Tibial nerve (tissue), 4 donors: ENCODE measurements at places on chromosomes 12 and 14. TPM values are rescaled to one million over a fixed set of nuclear protein-coding genes. Genes with fewer than 3 reads are reported as not detected.
A peak's percentile ranks its signal among the peaks of the same experiment; 100 is the strongest.

MDGA2 gene
- not detected for total RNA-seq

- H3K36me3 ChIP-seq = no peaks in the 10 kb centered on the region
- peak; percentile 28 for DNase-seq
- peak overlapping the region; percentile 45 for H3K27ac ChIP-seq
- no peaks in the 10 kb centered on the region for H3K4me1 ChIP-seq
- no peaks in the 10 kb centered on the region for H3K27me3 ChIP-seq
Observed at GRCh38 chr12:28966046-28966780, 182.9 kb upstream of the FAR2 start.

DNA sequence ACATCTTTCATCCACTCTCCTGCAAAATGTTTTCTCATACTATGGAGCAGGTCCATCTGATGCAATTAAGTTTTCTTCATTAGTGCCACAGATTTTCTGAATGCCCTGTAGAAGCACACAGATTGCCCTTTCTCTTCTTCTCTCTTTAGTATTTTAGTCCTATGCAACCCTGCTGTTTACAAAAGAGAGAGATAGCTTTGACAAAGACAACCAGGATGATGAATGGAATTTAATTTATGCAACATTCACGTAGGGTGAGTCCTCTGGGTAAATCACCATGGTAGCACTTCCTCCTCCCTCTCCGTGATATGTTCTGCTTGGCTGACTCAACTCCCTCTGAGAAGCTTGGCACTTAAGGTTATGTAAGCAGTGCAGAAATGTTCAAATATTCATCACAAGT lies 400.9 kb upstream of the PDE3A start:
- no peak for DNase-seq
- H3K36me3 ChIP-seq = no peaks in the 10 kb centered on the region
- H3K4me1 ChIP-seq = no peaks in the 10 kb centered on the region
- no peak overlapping the region for H3K4me3 ChIP-seq
- no peak overlapping the region for H3K27ac ChIP-seq
- H3K27me3 ChIP-seq = no peaks in the 10 kb centered on the region

DNA sequence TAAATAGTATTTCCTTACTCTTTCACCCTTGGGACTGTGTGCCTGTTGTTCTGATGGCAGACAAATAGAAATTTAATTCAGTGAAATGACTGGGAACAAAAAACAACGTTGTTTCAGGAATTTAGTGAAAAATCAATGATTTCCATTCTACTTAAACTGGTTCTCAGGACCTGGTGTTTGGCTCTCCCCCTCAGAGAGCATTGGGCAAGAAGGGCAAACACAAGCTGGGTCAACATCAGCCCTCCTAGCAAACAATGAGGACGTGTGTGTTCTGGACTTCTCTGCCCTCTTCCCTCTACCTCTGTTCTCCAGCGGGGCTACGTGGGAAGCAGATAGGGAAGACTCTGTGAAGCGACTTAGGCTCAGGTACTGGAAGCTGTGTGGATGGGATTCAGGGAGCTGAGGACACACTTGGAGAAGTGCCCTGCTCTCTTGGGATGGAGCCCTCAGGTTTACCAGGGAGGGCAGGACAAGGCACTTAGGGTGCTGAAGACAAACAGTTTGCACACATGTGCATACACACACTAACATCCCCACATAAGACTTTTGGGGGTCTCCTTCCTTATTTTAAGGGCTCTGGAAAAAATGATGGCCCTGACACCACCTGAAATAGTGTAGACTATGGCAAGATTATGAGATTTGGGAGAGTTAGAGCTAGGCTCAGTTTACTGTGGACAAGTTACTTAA lies 7.6 kb upstream of the SERPINA1 start:
- peaks cover 10% of the 10 kb centered on the region for H3K4me1 ChIP-seq
- no peaks in the 10 kb centered on the region for H3K36me3 ChIP-seq
- H3K4me3 ChIP-seq = no peak overlapping the region
- H3K27ac ChIP-seq = no peak overlapping the region
- no peak for DNase-seq

GRCh38 chr14:104976198-104977007 lies 1.8 kb downstream of the AHNAK2 start:
- H3K27ac ChIP-seq = no peak overlapping the region
- H3K4me1 ChIP-seq = peaks cover 56% of the 10 kb centered on the region
- DNase-seq = peak; percentile 71

DNA sequence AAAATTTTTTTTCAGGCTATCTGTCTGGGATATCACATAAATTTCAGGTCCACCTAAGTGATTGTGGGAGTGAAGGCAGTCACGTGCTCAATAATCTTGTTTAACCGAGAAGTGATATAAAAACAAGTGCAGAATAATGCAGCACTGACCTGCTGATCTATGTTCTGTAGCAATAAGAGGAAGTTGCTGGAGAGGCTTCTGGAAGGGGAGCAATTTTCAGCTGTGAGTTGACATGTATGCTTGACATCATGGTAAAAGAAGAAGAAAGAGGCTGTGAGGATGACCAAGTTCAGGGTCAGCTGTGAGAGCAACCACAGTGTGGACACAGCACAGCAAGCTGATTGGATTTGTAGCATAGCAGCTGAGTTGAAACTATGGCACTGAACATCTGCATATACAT lies 172.0 kb upstream of the PELI2 start:
- no peak overlapping the region for H3K27ac ChIP-seq
- H3K27me3 ChIP-seq = no peaks in the 10 kb centered on the region
- no peaks in the 10 kb centered on the region for H3K36me3 ChIP-seq

GRCh38 chr12:98814254-98814653 lies 169.2 kb downstream of the APAF1 start:
- no peaks in the 10 kb centered on the region for H3K4me1 ChIP-seq
- H3K4me3 ChIP-seq = no peak overlapping the region
- no peaks in the 10 kb centered on the region for H3K36me3 ChIP-seq
- H3K27me3 ChIP-seq = no peaks in the 10 kb centered on the region

DNA sequence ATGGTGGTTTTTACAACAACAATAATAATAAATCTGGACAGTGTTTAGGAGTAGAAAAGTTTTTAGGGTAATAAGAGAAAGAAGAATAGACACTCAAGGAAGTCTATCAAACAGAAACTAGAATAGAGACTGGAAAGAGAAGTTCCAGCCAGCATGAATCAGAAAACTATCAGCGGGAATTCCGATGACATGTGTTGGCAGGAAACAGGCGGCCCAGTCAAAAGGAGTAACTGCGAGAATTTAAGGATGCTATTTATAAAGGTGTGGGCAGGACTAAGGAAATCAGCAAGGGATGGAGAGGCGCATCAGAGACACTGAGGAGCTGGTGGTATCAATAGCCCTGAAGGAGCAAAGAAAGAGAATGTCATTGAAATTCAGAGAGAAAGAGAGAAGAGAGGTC lies 89.9 kb downstream of the TBX5 start:
- DNase-seq = no peak
- H3K4me3 ChIP-seq = no peak overlapping the region
- no peaks in the 10 kb centered on the region for H3K4me1 ChIP-seq
- no peaks in the 10 kb centered on the region for H3K27me3 ChIP-seq

DNA sequence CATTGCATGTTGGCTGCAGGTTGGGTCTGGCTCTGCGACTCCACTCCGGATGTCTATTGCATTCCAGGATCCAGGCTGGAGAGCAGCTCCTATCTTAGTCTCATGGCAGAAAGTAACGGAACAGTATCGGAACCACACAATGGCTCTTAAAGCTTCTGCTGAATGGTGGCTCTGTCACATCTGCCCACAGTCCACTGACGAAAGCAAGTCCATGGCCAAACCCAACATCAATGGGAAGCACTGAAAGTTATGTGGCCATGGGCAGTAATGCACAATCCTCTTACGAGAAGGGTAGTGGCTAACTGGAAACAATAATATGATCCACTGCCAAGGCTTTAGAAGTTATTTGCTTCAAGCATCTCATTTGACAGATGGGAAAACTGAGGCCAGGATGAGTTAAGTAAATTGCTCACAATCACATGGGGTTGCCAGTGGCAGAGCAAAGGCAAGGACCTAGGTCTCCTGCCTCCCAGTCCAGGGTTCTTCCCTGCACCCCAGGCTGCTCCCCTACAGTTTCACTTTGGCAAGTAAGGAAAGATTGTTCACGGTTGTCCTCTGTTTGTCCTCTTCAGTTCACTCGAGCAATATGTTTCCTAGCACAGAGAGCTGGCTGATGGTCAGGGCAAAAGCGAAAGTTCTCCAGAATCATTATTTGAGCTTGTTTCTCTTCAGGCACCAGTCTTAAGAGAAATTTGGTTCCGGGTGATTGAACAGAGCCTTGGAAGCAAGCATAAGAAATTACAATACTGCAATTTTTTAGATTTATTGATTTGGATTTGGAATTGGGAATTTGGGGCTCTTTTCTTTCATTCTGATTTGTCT lies 54.2 kb downstream of the CKAP4 start:
- H3K27me3 ChIP-seq = no peaks in the 10 kb centered on the region
- H3K4me1 ChIP-seq = no peaks in the 10 kb centered on the region
- no peak for DNase-seq
- H3K36me3 ChIP-seq = no peaks in the 10 kb centered on the region

GRCh38 chr14:37036669-37037341 lies 135.6 kb downstream of the SLC25A21 start:
- no peaks in the 10 kb centered on the region for H3K27me3 ChIP-seq
- H3K4me3 ChIP-seq = no peak overlapping the region
- no peak for DNase-seq
- H3K27ac ChIP-seq = no peak overlapping the region
- no peaks in the 10 kb centered on the region for H3K36me3 ChIP-seq

SMIM41 gene
- 28.0 TPM for total RNA-seq

DNA sequence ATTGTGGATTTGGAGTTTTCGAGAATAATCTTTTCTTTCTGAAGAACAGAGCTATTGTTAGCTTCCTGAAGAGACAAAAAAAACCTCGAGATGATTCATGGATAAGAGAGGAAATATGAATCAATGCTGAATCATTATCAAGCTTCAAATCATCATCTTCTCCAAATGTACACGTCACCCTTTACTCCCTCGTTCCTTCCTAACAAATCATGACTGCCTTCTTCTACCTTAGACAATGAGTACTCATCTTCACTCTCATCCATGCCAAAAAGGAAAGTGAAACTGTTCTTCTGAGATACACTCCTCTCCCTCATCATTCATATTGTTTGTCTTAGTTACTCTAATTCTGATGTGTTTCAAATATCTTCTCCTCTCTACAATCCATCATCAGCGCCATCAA lies 1115.8 kb upstream of the ATXN7L3B start:
- DNase-seq = no peak
- no peaks in the 10 kb centered on the region for H3K36me3 ChIP-seq

DNA sequence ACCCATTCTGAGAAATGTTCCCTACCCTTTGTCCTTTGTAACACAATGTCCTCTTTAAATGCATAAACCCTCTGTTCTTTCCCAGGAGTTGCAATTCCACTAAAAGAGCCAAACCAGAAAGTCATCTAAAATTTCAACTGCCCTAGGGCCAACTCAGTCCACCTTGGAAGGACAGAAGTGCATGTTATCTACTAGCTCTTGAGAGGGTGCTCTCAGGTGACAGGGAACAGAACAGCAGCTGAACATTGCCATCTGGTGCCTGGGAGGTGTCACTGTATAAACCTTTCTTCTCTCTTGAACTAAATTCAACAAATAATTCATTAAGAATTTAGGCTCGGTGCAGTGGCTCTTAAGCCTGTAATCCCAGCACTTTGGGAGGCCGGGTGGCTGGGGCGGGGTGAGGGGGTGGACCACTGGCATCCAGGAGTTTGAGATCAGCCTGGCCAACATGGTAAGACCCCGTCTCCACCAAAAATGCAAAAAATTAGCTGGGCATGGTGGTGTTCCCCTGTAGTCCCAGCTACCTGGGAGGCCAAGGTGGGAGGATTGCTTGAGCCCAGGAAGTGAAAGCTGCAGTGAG lies 10.3 kb upstream of the FERMT2 start:
- H3K4me3 ChIP-seq = no peak overlapping the region
- H3K4me1 ChIP-seq = peaks cover 14% of the 10 kb centered on the region
- H3K36me3 ChIP-seq = no peaks in the 10 kb centered on the region

OTOGL gene
- total RNA-seq = 0.21 TPM

DNA sequence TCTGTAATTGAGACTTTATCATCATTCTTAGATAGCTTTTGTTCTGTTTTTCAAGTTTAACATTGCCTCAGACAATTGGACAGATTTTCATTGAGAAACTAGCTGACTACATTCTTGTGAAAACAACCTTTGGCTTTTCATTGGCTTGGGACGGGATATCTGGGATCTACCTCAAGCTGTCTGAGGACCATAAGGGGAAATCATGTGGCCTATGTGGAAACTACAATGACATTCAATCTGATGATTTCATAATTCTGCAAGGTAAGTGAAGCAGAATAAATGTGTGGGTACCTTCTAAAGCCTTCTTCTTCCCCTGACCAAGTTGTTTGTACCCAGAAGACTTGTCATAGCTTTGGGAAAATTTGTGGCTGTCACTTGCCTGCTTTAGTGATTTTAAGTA lies 133.5 kb downstream of the OTOGL start:
- no peak overlapping the region for H3K4me3 ChIP-seq
- DNase-seq = no peak
- no peaks in the 10 kb centered on the region for H3K36me3 ChIP-seq
- peaks cover 13% of the 10 kb centered on the region for H3K4me1 ChIP-seq

GRCh38 chr14:53509276-53510244 lies 356.4 kb upstream of the DDHD1 start:
- H3K27ac ChIP-seq = no peak overlapping the region
- H3K4me1 ChIP-seq = no peaks in the 10 kb centered on the region
- no peaks in the 10 kb centered on the region for H3K27me3 ChIP-seq
- no peaks in the 10 kb centered on the region for H3K36me3 ChIP-seq
- DNase-seq = peak; percentile 18

SYNE3 gene
- total RNA-seq = 106 TPM

DNA sequence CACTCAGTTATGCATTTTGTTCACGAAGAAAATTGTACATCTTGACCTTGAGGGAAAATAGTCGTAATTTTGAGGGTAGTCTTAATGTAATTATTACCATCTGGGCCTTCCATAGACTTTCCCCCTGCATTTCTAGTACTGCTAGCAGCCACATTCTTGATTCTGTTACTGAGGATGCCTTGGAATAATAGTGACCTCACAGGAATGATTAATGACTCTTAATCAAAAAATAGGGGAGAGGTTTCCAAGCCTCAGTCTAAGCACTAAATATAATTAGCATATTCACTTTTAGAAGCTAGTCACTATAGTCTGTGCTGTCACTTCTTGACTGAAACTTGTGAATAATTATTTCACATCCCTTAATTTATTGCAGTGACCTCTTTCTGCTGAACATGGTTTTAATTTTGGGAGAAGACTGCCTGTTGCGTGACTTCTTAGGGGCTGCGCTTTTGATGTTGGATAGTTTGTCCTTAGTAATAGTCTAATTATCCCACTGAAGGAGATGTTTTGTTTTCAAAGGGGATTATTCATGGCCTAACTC lies 400.5 kb downstream of the ADAMTS20 start:
- no peaks in the 10 kb centered on the region for H3K4me1 ChIP-seq
- no peak overlapping the region for H3K4me3 ChIP-seq
- H3K27me3 ChIP-seq = no peaks in the 10 kb centered on the region
- DNase-seq = no peak

DNA sequence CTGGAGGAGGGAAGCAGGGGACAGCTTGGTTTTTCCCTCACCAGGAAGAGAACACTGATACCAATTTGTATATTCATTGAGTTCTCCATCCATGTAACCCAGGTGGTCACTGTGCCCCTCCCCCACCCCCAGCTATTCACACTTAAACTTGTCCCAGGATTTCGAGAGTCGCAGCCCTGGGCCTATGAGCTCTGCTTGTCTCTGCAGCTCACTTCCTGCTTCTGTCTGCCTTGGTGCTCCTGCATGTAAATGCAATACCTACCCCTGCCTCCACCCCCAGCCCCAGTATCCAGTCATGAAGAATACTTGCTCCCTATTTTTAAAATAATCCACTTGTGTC lies 452.2 kb downstream of the BCL11B start:
- DNase-seq = no peak
- H3K4me3 ChIP-seq = no peak overlapping the region

HOXC12 gene
- 1.4 TPM for total RNA-seq
